Neural progenitor cell (in vitro differentiated cells): ENCODE measurements at places on chromosomes 11 and 22.

DNA sequence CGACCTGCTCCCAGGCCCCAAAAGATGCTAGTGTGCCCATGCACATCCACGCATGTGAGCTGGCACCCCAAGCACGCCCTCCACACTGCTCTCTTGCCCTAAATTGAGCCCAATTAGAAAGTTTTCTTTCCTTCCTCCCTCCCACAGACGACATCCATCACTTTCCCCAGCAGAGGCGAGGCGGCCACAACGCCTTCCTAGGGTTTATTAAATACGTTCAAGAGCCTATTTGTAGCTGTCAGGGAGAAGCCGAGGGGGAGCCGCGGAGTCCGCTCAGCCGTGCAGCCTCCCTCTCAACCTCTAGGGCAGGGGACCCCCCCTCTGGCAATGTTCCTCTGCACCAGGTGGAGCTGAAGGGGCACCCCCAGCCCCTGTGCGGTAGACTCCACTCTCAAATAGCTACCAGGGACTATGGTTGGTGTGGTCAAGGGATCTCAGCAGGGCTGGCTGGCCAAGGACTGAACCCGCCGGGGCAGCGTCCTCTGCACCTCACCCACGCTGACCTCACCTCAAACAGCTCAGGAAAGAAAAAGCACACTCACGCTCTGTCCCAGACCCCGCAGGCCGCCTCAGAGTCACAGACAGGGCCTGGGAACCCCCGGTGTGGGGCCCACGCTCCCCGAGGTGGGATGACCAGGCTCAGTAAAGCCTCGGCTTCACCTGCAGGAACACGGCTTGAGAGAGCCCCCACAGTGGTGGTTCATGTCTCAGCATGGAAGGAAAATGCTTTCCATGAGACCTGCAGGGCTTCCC, 152.4 kb downstream of the DSCAML1 start:
- H3K4me1 ChIP-seq = peaks cover 10% of the 10 kb centered on the region
- H3K27ac ChIP-seq = no peak overlapping the region
- no peaks in the 10 kb centered on the region for H3K36me3 ChIP-seq
- no peak overlapping the region for H3K4me3 ChIP-seq

- no peaks in the 10 kb centered on the region for H3K36me3 ChIP-seq
- H3K4me3 ChIP-seq = no peak overlapping the region
- no peaks in the 10 kb centered on the region for H3K27me3 ChIP-seq
- H3K4me1 ChIP-seq = no peaks in the 10 kb centered on the region
- H3K27ac ChIP-seq = no peak overlapping the region
Measured at GRCh38 chr11:97471480-97471879, 1081.7 kb downstream of the JRKL start.

- H3K27me3 ChIP-seq = no peaks in the 10 kb centered on the region
- H3K4me3 ChIP-seq = no peak overlapping the region
- DNase-seq = no peak
Measured at GRCh38 chr11:116326146-116326545, 446.6 kb downstream of the BUD13 start.

GRCh38 chr22:45240810-45241631, at the start of gene KIAA0930:
TSS of gene KIAA0930 (minus strand) at chr22:45240894. CDS start at chr22:45240703, 191 bp downstream.
- peaks cover 24% of the 10 kb centered on the region for H3K27me3 ChIP-seq
- H3K4me1 ChIP-seq = peaks cover 22% of the 10 kb centered on the region
- peak within 1 kb of the TSS; percentile 69 for H3K4me3 ChIP-seq
- H3K36me3 ChIP-seq = no peaks in the 10 kb centered on the region
- no peak within 1 kb of the TSS for H3K27ac ChIP-seq

DNA sequence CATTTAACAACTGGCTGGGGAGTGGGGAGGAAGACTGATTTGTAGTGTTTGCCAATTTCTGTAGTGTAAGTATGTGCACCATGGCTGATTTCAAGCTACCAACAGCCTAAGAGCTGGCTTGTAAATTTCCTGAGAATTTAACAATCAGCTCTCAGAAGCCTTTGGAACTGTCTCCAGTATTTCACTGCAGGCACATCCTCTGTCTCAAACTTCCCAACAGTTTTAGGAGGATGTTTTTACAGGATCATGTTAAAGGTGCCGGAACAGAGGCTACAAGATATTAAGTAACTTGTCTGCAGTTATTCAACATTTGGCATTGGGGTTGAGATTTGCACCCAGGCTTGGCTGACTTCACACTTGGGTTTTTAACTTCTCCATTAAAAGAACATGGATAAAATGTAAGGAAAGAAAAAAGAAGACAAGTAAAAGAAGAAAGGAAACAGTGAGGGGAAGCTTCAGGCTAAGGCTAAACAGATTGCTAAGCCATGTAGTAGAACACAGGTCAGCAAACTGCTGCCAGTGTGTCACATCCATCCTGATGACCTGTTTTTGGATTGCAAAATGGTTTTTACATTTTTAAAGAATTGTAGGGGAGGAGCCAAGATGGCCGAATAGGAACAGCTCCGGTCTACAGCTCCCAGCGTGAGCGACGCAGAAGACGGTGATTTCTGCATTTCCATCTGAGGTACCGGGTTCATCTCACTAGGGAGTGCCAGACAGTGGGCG, 204.8 kb upstream of the SESN3 start:
- no peak overlapping the region for H3K27ac ChIP-seq
- H3K36me3 ChIP-seq = no peaks in the 10 kb centered on the region
- no peak overlapping the region for H3K4me3 ChIP-seq
- no peaks in the 10 kb centered on the region for H3K27me3 ChIP-seq

DNA sequence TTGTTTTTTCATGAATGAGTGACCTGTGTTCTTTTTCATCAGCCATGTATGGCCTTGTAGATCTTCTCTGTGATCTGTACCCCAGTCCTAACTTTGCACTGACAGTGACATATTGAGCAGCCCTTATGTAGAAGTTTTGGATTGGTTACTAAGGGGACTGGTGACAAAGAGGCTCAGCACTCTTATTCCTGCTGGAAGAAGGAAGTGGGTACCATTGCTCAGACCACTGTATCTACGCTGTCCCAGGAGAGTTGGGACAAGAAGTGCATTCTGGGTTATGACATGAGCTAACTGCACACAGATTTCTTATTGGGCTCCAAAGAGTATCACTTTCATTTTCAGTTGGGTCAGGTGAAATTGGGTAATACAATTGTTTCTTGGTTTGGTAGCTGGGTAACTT, 107.8 kb upstream of the RASSF10 start:
- H3K27me3 ChIP-seq = no peaks in the 10 kb centered on the region
- no peak overlapping the region for H3K27ac ChIP-seq
- H3K36me3 ChIP-seq = peaks cover 8% of the 10 kb centered on the region
- no peak for DNase-seq
- no peak overlapping the region for H3K4me3 ChIP-seq

DNA sequence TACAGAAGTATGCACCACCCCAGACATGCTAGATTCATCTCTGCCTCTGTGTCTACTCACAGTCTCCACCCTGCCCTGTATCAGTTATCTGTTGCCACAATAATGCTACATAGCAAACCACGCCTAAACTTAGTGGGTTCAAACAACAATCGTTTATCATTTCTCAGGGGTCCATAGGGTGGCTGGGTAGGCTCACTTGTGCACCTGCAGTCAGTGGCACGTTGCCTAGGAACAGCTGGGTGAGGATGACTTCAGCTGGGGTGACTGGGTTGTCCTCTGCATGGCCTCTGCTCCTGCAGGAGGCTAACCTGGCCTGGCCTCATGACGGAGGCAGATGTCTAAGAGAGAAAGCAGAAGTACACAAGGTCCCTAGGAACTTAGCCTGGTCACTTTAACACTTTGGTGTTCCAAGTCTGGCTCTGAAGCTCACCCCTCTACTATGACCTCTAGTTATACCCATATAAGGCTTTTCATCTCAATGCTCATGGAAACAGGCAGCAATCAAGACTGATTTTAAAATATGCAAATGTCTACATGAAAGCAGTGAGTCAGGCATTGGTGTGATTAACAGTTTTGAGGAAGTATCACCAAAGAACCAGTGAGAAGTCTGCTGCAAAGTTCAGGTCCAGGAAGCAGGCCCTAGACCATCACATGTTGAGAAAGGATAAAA, 10.7 kb downstream of the OLFML1 start:
- no peak overlapping the region for H3K27ac ChIP-seq
- DNase-seq = no peak
- no peaks in the 10 kb centered on the region for H3K36me3 ChIP-seq
- peaks cover 8% of the 10 kb centered on the region for H3K4me1 ChIP-seq
- H3K27me3 ChIP-seq = no peaks in the 10 kb centered on the region

GRCh38 chr11:27470826-27471588, 1.6 kb downstream of the LGR4 start:
- H3K27ac ChIP-seq = peak overlapping the region; percentile 30
- no peaks in the 10 kb centered on the region for H3K36me3 ChIP-seq
- peak overlapping the region; percentile 85 for H3K4me3 ChIP-seq

GRCh38 chr11:120651836-120652235, 140.3 kb downstream of the GRIK4 start:
- no peak overlapping the region for H3K27ac ChIP-seq
- no peaks in the 10 kb centered on the region for H3K36me3 ChIP-seq
- DNase-seq = no peak
- no peaks in the 10 kb centered on the region for H3K4me1 ChIP-seq

GRCh38 chr22:42178910-42179519, 48.4 kb upstream of the CYP2D6 start:
- no peaks in the 10 kb centered on the region for H3K27me3 ChIP-seq
- peaks cover 3% of the 10 kb centered on the region for H3K4me1 ChIP-seq
- H3K4me3 ChIP-seq = no peak overlapping the region
- no peak overlapping the region for H3K27ac ChIP-seq
- no peaks in the 10 kb centered on the region for H3K36me3 ChIP-seq

DNA sequence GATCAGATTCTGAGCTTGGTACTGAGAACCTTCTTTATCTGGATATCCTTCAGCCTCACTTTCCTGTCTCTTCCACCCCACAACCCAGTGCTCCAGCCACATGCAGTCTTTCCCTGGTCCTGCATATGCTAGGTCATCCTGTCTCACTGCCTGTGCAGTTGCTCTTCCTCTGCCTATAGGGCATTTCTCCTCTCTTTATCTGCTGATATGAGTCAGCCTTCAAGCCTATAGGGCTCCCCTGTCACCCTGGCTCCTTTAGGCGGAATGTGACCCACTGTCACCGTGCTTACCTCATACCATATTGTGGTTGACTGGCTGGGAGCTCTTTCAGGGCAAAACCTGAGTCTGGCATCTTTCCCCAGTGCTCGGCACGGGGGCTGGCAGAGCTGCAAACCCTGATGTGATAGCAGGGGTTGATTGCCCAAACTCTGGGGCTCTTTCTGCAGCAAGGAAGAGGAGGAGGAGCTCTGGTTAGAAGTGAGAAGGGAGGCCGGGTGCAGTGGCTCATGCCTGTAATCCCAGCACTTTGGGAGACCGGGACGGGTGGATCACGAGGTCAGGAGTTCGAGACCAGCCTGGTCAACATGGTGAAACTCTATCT, 26.3 kb downstream of the MEI1 start:
- no peak overlapping the region for H3K27ac ChIP-seq
- H3K27me3 ChIP-seq = no peaks in the 10 kb centered on the region
- no peak overlapping the region for H3K4me3 ChIP-seq
- H3K4me1 ChIP-seq = no peaks in the 10 kb centered on the region
- no peak for DNase-seq

- DNase-seq = no peak
- H3K36me3 ChIP-seq = no peaks in the 10 kb centered on the region
- peaks cover 7% of the 10 kb centered on the region for H3K4me1 ChIP-seq
- no peak overlapping the region for H3K27ac ChIP-seq
- peaks cover 8% of the 10 kb centered on the region for H3K27me3 ChIP-seq
- no peak overlapping the region for H3K4me3 ChIP-seq
Measured at GRCh38 chr22:45896964-45897538, 79.9 kb downstream of the WNT7B start.

DNA sequence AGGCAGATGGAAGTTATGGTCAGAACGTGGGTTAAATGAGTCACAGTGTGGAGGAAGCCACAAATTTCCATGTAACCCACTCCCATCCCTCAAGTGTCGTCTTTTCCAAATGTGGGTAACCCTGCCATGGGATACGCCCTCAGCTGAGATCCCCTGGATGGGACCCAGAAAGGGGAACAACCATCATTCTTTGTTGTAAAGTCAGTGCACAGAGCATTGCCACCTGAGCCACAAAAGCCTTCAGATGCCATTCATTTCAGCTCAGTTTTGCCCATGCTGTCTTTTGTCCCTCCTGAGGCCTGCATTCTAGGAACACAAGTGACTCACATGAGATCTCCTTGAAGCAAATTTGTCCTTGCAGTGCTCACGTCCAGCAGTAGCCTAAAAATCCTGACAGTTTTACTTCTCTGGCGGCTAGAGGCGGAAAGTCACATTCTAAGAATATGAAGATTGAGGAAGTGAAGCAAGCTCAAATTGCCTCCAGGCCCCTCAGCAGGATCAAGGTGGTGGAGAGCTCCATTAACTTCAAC, 30.6 kb downstream of the MMP13 start:
- H3K27ac ChIP-seq = no peak overlapping the region
- H3K27me3 ChIP-seq = no peaks in the 10 kb centered on the region
- H3K4me1 ChIP-seq = no peaks in the 10 kb centered on the region
- DNase-seq = no peak

DNA sequence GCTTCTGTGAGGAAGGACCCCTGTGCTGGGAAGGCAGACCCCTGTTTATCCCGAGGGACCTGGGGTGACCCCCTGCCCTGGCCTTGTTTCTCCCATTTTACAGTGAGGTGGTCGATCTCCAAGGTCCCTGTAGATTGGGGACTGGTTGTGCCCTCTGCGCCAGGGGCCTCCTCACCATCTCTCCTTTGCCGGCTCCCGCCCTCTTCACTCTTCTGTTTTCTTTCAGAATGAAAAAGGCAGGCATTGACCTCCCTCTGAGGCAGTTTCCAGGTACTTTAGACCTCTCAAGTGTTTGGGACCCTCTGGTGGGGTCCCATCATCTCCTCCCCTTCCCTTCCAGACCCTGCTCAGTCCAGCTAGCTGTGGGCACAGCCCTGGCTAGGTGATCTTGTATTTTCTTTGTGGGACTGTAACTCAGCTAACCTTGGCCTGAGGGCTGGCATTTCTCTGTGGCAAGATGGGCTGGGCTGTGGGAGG, 1.5 kb downstream of the SERPINH1 start:
- H3K27me3 ChIP-seq = no peaks in the 10 kb centered on the region
- peak overlapping the region; percentile 94 for H3K27ac ChIP-seq
- peak overlapping the region; percentile 77 for H3K4me3 ChIP-seq
- no peaks in the 10 kb centered on the region for H3K36me3 ChIP-seq

- no peak overlapping the region for H3K27ac ChIP-seq
- H3K27me3 ChIP-seq = no peaks in the 10 kb centered on the region
- DNase-seq = no peak
- H3K36me3 ChIP-seq = no peaks in the 10 kb centered on the region
- peaks cover 15% of the 10 kb centered on the region for H3K4me1 ChIP-seq
Measured at GRCh38 chr11:45471266-45471665, 185.1 kb upstream of the SYT13 start.

DNA sequence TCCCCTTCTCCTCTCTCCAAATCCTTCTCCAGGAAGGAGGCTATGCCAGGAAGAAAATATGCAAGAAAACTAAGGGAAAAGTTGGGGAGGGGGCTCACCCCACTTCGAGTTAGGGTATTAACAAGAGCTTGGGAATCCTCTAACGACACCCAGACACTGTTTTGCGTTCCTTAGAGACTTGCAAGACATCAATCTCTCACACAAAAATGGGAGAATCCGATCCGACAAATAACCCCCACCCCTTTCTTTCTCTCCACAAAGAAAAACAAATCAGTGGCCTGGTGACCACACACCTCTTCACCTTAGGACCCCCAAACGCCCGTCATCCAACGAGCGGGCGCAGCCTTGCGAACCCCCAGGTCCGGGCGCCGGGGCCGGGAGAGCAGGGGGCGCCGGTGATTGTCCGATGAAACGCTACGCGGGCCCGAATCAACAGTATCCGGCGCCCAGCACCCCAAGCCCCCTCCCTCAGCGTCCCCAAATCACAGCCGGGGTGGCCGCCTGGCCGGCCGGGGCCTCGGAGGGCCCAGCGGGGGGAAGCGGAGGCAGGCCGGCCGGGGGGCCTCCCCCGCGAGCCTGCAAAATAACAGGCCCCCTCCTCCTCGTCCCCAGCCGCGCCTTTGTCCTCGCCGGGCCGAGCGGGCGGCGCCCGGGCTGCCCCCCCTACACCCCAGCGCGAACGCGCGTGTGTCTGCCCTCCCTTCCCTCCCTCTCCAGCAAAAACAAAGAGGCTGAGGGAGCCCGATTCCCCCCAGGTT, 690 bp downstream of the CSNK1E start:
- peak overlapping the region; percentile 99 for H3K4me3 ChIP-seq
- H3K4me1 ChIP-seq = peaks cover 43% of the 10 kb centered on the region
- peak; percentile 70 for DNase-seq
